ENCODE measurements at places on chromosomes 1 and 21.

DNA sequence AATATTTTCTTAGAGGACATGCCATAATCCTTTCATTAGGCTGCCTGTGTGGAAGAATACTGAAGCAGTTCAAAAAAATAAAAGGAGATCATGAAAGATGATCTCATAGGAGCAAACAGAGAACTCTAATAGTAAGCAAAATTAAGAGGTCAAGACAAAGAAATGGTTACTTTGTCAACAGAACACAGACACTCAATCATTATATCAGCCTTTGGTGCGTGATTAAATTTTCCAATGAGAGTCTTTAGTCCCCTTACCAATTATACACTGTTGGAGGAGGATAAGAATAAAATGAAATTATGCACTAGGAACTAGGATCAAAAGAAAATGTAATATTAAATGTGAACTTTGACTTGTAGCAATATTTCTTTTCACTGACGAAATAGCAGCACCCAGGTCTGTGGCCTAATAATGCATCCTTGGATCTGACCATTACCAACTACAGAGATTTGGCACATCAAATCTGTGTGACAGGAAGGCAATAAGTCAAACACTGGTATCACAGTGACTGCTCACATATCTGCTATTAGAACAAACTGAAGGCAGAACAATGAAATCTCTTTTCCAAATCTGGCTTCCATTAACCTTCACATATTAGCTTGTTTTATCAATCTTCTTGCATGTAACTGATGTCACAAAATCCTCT, 1812.9 kb downstream of the PLA2G4A start:
- DNase-seq, result no peak

- no peak for DNase-seq
Observed at GRCh38 chr1:30715216-30715615, 8.2 kb downstream of the MATN1 start.

DNA sequence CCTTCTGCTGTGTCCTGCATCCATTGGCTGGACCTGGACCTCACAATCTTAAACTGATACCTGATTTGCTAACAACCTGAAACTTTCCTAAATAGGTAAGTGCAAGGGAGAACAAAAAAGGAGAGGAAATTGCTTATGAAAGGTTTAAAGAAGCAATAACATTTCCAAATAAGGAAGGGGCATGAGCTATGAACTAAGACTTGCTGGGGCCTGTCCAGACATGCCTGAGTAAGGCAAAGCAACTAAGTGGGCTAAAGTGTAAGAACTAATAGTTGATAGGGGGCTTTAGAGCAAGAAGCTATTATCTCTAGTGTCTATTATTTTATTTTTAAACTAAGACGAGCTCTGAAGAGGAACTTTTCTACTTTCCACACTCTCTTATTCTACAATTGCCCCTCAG, 11.6 kb downstream of the JMJD4 start:
- no peak for DNase-seq

GRCh38 chr1:214328770-214329469, 48.0 kb downstream of the SMYD2 start:
- DNase-seq, result peak; percentile 45

DNA sequence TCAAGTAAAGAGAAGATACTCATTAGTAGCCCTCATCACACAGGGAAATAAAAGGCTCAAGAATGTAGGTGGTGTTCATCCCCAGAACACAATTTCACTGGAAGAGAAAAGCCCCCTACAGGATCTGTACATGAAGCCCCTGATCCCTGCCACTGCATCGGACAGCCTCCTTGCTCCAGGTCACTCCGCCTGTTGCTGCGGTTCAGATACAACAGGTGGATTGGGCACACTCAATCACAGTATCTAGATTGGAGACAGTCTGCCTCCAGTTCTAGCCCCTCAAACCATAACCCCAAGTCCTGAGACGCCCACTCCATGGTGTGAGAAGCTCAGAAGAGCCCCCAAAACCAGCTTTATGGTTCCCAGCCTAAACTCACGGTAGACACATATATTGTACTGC, 1.1 kb downstream of the SLAMF9 start:
- DNase-seq, result no peak

- no peak for DNase-seq
Observed at GRCh38 chr1:38068220-38068979, 21.8 kb upstream of the POU3F1 start.

- DNase-seq, result no peak
Observed at GRCh38 chr1:39230261-39231190, 26.0 kb downstream of the MACF1 start.

GRCh38 chr1:67013573-67013972, 40.4 kb downstream of the SLC35D1 start:
- no peak for DNase-seq

- no peak for DNase-seq
Observed at GRCh38 chr1:80445033-80445432, 1355.7 kb upstream of the ADGRL2 start.

GRCh38 chr1:7975212-7975865, 13.8 kb downstream of the PARK7 start:
- no peak for DNase-seq

GRCh38 chr21:45432575-45433255, 27.8 kb downstream of the COL18A1 start:
- DNase-seq, result no peak

- DNase-seq, result no peak
Observed at GRCh38 chr1:160823296-160823695, 27.3 kb downstream of the LY9 start.

- no peak for DNase-seq
Observed at GRCh38 chr1:237012788-237013383, 8.6 kb upstream of the MT1HL1 start.

DNA sequence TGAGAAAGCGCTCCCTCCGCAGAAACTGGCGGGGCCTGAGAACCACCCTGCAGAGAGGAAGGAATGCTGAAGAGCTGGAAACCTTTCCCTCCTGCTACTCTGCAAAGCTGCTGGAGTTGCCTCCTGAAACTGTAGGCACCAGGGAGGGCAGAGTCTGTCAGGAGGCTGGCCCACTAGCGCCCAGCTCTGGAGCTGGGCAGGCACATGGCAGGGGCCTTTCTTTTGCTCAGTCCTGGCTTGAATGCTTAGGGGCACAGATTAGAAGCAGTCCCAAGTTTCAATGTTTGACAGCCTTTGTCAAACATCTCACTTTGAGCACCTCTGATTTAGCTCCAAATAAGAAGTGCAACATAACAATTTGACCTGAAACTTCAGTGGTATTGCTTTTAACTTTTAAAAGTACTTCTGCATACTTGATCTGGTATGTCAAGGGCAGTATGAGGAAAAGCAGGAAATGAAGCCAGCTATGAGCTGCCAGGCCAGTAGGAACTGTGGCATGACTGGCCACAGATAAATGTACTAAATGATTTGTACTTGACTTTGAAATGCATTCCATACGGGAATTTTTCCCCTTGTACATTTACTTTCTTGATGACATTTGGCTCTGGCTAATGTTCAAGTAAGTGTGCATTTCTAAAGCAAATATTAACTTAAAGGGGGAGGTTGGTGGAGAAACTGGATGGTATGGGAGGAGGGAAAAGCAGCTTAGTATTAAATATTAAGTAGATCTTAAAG, 7.2 kb downstream of the C1orf116 start:
- no peak for DNase-seq

- no peak for DNase-seq
Observed at GRCh38 chr1:202662081-202662480, 48.2 kb downstream of the SYT2 start.

DNA sequence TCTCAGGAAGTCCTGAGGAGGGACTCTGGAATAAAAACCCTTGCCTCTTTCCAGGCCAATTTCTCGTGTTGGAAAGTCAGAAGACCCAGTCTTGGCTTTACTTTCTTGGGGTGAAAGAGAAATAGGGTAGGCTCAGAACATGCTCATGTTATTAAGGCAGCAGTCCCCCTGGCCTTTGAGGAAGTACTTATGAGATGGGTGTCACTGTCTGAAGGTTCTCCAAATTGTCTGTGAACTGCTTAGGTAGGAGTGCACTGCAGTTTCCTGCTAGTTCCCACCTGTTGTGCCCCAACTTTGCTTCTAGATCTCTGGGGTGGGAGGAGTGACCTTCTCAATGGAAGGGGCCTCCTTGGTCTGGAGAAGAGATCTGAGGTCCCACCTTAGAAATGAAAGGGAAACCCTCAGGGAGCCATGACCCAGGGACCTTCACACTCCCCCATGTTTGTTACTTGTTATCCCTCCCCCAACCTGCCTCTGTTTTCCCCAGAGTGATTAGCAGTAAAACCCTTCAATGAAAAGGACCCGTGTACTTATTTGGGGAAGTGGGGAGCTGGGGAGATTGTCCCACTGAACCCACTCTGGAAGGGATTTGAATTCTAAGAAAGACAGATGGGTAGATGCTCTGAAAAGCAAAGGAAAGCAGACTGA, 5.7 kb downstream of the ZNF691 start:
- DNase-seq, result no peak

- no peak for DNase-seq
Observed at GRCh38 chr1:201504799-201505502, 2.0 kb downstream of the CSRP1 start.

DNA sequence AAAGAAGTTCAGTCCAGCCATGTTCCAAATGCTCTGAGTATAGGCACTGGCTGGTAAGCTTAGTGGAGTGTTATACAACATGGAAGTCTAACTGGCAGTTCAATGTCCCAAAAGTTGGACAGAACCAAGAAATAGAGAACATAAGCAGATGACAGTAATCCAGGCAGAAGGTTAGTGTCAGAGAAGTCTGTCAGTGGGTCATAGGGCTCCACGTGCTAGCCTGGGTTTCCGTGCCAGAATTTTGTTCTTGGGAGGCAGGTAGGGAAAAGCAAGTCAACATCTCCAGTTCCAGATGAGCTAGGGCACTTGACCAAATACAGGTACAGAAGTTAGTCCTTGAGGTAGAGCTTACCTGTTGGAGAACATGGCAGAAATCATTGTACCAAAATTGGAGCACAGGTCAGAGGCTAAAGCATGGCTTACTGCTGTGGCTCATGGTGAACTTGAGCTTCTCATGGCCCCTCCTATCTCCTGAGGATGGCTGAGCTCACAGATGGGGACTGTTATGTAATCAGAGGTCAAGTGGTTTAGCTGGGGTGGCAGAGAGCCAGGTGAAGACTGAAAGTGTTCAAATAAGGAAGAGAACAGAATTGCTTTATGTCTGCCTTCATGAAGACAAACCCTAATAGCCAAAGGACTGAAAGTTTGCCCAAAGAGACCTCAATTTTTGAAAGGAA, 170.8 kb downstream of the NFIA start:
- DNase-seq, result no peak

DNA sequence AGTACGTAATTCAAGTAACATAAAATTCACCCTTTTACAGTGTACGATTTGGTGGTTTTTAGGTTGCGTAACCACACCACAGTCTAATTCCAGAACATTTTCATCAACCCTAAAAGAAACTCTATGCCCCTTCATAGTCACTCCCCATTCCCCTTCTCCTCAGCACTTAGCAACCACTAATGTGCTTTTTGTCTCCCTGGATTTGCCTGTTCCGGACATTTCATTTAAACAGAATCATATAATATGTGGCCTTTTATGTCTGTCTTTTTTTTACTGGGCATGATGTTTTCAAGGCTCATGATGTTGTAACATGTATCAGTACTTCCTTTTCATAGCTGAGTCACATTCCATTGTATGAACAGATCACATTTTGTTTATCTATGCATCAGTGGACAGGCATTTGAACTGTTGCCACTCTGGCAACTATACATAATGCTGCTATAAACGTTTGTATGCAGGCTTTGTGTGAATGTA, 20.8 kb downstream of the OBSCN start:
- no peak for DNase-seq

DNA sequence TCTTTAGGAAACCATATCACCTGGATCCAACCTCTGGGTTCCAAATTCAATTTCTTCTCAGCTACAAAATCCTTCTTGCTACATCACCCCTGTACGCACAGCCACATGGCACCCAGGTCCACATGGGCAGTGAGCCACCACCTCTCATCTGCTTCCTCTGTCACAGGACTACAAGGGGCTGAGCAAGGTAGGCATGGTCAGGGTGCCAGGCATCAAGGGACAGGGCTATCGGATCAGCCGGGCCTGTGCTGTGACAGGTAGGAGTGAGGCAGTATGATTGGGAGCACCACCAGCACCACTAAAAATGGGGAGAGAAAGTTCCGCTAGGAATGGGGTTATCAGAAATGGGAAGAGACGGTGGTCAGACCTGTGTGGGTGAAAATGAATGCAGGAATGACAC, 29.4 kb downstream of the S100A6 start:
- no peak for DNase-seq

DNA sequence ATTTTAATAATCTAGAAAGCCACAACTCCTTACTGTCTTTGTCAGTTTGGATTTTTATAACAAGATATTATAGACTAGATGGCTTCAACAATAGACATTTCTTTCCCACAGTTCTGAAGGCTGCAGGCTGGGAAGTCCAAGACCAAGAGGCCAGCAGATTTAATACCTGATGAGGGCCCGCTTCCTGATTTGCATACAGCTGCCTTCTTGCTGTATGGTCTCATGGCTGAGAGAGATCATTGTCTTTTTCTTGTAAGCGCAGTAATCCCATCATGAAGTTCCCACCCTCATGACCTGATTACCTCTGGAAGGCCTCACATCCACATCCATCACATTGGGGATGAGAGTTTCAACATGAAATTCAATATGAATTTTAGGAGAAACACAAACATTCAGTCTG, 9.8 kb downstream of the RPS6KC1 start:
- no peak for DNase-seq

GRCh38 chr1:219812086-219812485, 116.3 kb downstream of the SLC30A10 start:
- DNase-seq, result no peak

DNA sequence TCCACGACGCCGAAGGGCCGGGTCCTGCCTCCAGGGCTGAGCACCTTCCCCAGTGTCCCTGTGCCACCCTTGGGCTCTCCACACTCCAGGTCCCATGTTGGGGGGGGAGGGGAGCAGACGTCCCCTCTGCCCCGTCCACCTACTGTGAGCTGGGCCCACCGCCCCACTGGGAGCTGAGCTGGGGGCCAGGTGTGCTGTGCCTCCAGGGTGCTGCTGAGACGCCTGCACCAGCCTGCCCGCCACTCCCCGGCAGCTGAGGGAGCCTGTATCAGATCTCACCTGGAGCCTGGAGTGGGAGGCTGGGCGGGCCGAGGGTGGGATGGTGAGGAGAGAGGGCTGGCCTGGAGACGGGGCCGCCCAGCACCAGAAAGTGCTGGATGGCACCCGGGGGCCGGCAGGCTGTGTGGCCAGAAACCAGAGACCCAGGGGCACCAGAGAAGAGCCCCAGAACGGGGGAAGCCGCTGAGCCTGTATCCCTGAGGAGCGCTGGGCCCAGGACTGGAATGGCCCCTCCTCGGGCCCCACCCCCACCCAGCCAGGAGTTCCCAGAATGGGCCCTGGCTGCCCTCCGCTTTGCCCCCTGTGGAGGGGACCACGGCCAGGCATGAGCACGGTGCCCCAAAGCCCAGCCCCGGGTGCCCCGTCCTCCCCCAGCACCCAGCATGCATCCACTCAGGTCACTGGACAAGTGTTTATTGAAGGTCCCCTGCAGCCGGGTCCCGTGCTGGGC, 3.4 kb downstream of the TNFRSF18 start:
- no peak for DNase-seq

GRCh38 chr1:185663332-185663731, 70.9 kb upstream of the HMCN1 start:
- DNase-seq, result no peak
